B cell (primary cell): ENCODE measurements at places on chromosomes 2 and 18.

GRCh38 chr2:160068906-160069305 is 6.5 kb upstream of the PLA2R1 start:
- H3K36me3 ChIP-seq: no peaks in the 10 kb centered on the region
- no peaks in the 10 kb centered on the region for H3K4me1 ChIP-seq
- H3K27ac ChIP-seq: no peak overlapping the region

DNA sequence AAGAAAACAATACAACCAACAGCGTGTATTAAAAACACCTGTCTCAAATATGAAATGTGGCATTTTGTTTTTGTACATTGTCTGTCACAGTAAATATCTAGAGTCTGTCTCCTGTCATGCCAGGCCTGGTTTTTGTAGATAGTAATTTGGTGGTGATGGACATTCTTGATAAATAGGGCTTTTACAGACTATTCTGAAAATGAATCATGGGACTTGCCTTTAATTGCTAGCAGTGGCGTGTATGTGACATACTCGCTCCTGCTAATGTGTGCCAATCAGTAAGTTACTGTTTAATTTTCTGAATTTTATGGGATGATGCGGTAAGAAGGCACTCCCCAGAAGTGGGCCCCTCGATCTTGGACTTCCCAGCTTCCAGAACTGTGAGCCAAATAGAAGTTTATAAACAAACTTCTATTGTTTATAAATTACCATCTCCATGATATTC is 83.7 kb downstream of the TANC1 start:
- H3K27ac ChIP-seq: no peak overlapping the region
- no peaks in the 10 kb centered on the region for H3K36me3 ChIP-seq
- no peak for DNase-seq

GRCh38 chr2:157376041-157376440 is 50.4 kb upstream of the ERMN start:
- no peak overlapping the region for H3K27ac ChIP-seq
- H3K4me3 ChIP-seq: no peak overlapping the region
- H3K36me3 ChIP-seq: no peaks in the 10 kb centered on the region
- no peaks in the 10 kb centered on the region for H3K27me3 ChIP-seq

DNA sequence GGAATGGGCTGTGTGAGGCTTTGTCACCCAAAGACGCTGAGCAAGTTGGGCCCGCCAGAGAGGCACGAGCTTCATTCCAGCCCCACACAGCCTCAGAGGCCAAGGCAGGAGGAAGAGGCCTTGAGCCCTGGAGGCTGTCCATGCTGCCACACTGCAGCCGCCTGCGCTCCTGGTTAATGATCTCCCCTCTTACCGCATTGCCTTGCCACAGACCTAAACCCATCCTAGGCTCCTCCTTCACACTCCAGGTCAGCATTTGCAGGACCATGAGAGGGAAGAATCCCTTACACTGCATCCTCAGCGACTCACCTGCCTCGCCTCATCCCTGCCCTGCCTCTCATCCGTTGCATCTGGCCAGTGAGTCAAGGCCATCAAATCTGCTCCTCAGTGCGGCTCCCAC is 24.6 kb downstream of the KIF3C start:
- DNase-seq: no peak
- H3K36me3 ChIP-seq: no peaks in the 10 kb centered on the region
- no peak overlapping the region for H3K27ac ChIP-seq

GRCh38 chr2:147389218-147389617 is 455.6 kb upstream of the ACVR2A start:
- no peaks in the 10 kb centered on the region for H3K36me3 ChIP-seq
- H3K4me3 ChIP-seq: no peak overlapping the region
- no peak for DNase-seq
- no peaks in the 10 kb centered on the region for H3K27me3 ChIP-seq
- no peaks in the 10 kb centered on the region for H3K4me1 ChIP-seq

DNA sequence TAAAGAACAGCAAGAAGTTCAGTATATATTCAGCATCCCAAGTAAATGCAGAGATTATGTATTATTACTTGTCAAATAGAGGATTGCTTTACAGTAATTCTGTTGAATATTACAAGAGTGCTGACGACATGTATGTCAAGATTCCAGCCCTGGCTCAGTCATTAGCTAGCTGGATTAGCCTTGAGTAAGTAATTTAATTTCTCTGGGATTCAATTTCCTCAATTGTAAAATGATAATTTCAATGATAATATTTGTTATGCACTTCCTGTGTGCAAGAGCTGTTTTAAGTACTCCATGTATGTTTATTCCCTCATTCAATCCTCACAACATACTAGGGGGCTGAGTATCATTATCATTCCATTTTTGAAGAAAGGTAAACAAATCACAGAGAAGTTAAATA is 44.0 kb downstream of the TCF4 start:
- no peaks in the 10 kb centered on the region for H3K27me3 ChIP-seq
- H3K4me1 ChIP-seq: no peaks in the 10 kb centered on the region
- no peak overlapping the region for H3K4me3 ChIP-seq
- peaks cover 2% of the 10 kb centered on the region for H3K36me3 ChIP-seq
- DNase-seq: no peak

GRCh38 chr2:101753720-101754490 is 56.4 kb downstream of the MAP4K4 start:
- H3K4me1 ChIP-seq: peaks cover 79% of the 10 kb centered on the region
- peak overlapping the region; percentile 70 for H3K27ac ChIP-seq
- H3K4me3 ChIP-seq: no peak overlapping the region
- H3K27me3 ChIP-seq: no peaks in the 10 kb centered on the region

DNA sequence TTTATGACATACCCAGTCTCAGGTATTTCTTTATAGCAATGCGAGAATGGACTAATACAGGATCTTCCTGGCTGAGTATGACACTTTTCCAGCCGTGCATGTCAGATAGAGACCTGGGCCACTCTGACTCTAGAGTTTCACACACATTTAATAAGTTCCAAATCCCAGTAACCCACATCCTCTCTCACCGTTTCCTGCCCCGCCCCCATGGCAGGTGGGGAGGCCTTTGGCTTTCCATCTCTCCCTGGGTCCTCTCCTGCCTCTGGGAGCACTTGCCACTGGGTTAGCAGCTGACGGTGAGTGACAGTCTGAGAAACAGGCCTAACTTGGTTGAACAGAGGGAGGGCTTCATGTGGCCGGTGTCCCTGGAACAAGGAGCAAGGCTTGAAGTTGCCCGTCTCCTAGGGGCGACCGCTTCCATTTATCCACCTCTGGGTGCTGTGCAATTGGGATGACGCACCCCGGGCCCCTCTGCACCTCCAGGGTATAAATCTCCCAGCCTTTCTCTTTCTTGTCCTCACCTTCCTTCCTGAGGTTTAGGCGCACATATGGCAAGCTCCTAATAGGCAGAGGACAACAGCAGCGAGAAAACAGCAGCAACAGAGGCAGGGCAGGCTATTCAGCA is 152.7 kb upstream of the HDAC4 start:
- H3K27me3 ChIP-seq: peaks cover 4% of the 10 kb centered on the region
- no peak overlapping the region for H3K27ac ChIP-seq
- no peaks in the 10 kb centered on the region for H3K4me1 ChIP-seq
- no peak for DNase-seq

GRCh38 chr2:123035541-123035940 is 989.5 kb upstream of the CNTNAP5 start:
- no peaks in the 10 kb centered on the region for H3K27me3 ChIP-seq
- H3K36me3 ChIP-seq: no peaks in the 10 kb centered on the region
- H3K4me3 ChIP-seq: no peak overlapping the region
- no peak for DNase-seq

DNA sequence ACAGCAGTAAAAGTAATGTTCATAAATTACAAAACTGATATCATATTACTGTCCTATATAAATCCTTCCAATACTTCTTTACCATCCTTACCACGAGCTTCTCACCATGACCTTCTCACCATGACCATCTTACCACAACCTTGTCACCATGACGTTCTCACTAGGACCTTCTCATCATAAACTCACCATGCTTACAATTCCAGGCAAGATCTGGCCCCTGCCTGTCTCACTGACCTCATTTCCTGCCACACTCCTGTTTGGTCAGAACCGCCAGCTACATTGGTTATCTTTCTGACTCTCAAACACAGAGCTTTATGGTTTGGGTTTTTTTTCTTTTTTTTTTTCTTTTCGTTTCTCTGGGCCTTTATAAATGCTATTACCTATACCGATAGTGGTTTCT is 827.6 kb downstream of the RNF144A start:
- no peak overlapping the region for H3K27ac ChIP-seq
- H3K27me3 ChIP-seq: no peaks in the 10 kb centered on the region
- H3K4me1 ChIP-seq: no peaks in the 10 kb centered on the region
- H3K4me3 ChIP-seq: no peak overlapping the region
- no peak for DNase-seq

- peak; percentile 80 for DNase-seq
- H3K27ac ChIP-seq: peak overlapping the region; percentile 99
- peak overlapping the region; percentile 81 for H3K4me3 ChIP-seq
- H3K27me3 ChIP-seq: no peaks in the 10 kb centered on the region
These were observed 2.1 kb downstream of the SLC39A10 start for GRCh38 chr2:195659114-195659513.

GRCh38 chr2:57934659-57935058 is 111.9 kb upstream of the VRK2 start:
- no peak for DNase-seq
- no peak overlapping the region for H3K27ac ChIP-seq
- no peaks in the 10 kb centered on the region for H3K4me1 ChIP-seq

GRCh38 chr18:6328621-6329010 is 86.1 kb downstream of the L3MBTL4 start:
- DNase-seq: no peak
- peaks cover 3% of the 10 kb centered on the region for H3K36me3 ChIP-seq
- no peaks in the 10 kb centered on the region for H3K27me3 ChIP-seq
- no peaks in the 10 kb centered on the region for H3K4me1 ChIP-seq
- no peak overlapping the region for H3K27ac ChIP-seq

- H3K4me3 ChIP-seq: no peak overlapping the region
- no peaks in the 10 kb centered on the region for H3K27me3 ChIP-seq
- no peaks in the 10 kb centered on the region for H3K4me1 ChIP-seq
- no peaks in the 10 kb centered on the region for H3K36me3 ChIP-seq
These were observed 46.8 kb upstream of the ITPRID2 start for GRCh38 chr2:181844551-181845290.

GRCh38 chr2:233443511-233444183 is 89.4 kb downstream of the DGKD start:
- peak; percentile 85 for DNase-seq
- no peaks in the 10 kb centered on the region for H3K27me3 ChIP-seq
- no peak overlapping the region for H3K27ac ChIP-seq
- peaks cover 4% of the 10 kb centered on the region for H3K36me3 ChIP-seq
- H3K4me3 ChIP-seq: no peak overlapping the region

DNA sequence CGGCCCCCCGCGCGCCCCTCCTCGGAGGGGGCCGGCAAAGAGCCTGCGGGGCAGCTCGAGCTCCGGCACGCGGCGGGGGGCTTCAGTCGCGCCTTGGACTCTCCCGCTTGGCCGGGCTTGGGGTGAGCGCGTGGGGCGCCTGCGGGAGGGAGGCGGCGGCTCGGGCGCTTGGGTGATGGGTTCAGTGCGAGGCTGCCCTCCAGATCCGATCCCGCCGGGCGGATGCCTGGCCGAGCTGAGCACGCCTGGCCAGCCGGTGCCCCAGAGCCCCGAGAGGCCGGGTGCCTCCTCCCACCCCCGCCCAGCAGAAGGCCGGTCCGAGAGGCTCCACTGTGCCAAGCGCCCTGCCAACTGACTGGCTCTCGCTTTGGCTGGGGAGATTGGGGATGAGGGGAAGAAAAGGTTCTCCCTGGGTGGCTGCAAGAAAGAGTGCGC is 273 bp upstream of the NXPH2 start:
- no peak for DNase-seq
- H3K4me3 ChIP-seq: no peak overlapping the region
- H3K36me3 ChIP-seq: no peaks in the 10 kb centered on the region

GRCh38 chr2:234051374-234052070 is 1.0 kb downstream of the SPP2 start:
- H3K4me3 ChIP-seq: no peak overlapping the region
- H3K27me3 ChIP-seq: peaks cover 14% of the 10 kb centered on the region
- no peak overlapping the region for H3K27ac ChIP-seq
- H3K36me3 ChIP-seq: no peaks in the 10 kb centered on the region
- H3K4me1 ChIP-seq: no peaks in the 10 kb centered on the region

GRCh38 chr2:190679813-190680591 is 31.1 kb downstream of the NAB1 start:
- no peaks in the 10 kb centered on the region for H3K36me3 ChIP-seq
- DNase-seq: peak; percentile 72
- peak overlapping the region; percentile 37 for H3K27ac ChIP-seq
- peak overlapping the region; percentile 1 for H3K4me3 ChIP-seq

- no peak overlapping the region for H3K4me3 ChIP-seq
- H3K4me1 ChIP-seq: no peaks in the 10 kb centered on the region
- H3K36me3 ChIP-seq: peaks cover 4% of the 10 kb centered on the region
- H3K27me3 ChIP-seq: no peaks in the 10 kb centered on the region
- DNase-seq: no peak
These were observed 19.0 kb downstream of the NABP1 start for GRCh38 chr2:191696966-191697365.

DNA sequence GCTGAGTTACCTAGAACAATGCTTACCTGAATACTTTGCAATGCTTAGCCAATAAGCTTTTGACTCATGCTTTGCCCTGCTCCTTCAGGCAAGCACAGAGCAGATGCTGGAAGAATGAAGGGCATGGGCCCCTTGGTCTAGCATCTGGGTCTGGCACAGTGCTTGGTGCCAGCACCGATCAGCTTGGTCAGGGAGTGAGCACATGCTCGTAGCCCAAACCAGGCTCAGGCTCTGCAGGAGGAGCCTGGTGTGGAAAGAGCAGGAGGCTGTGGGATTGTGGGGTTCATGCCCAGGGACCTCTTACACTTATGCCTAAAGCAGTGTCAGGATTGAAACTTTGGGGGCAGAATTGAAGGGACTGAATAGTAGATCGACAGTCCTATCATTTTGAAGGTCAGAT is 283.7 kb upstream of the PXDN start:
- no peaks in the 10 kb centered on the region for H3K4me1 ChIP-seq
- H3K36me3 ChIP-seq: no peaks in the 10 kb centered on the region
- no peak for DNase-seq
- H3K27ac ChIP-seq: no peak overlapping the region
- H3K4me3 ChIP-seq: no peak overlapping the region

DNA sequence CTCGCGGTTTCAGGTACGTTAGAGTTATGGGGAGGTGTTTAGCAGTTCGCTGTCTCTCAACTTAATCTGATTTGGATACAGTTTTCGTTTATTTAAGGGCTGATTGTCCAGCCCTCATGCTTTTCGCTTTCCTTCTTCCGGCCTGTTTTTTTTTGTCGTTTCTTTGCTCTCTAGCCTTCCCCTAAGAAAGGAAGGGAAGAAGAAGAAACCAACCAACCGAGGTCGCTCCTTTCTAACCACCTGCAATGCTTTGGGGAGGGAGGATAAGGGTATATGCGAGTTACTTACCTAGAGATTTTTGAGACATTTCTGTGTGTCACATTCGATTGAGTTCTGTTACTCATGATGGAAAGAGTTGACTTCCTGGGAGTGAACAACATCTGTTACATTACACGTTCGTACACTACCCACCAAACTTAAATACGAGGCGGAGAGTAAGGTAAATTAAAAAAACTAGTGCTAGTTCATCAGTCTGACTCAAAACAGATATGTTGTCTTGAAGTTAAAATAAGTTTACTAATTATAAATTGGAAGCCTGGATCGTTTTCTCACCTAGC is 918 bp downstream of the EIF5B start:
- peak overlapping the region; percentile 93 for H3K27ac ChIP-seq
- H3K4me3 ChIP-seq: peak overlapping the region; percentile 78
- H3K27me3 ChIP-seq: no peaks in the 10 kb centered on the region
- H3K4me1 ChIP-seq: peaks cover 31% of the 10 kb centered on the region
- DNase-seq: no peak
- no peaks in the 10 kb centered on the region for H3K36me3 ChIP-seq

GRCh38 chr2:56613920-56614319 is 430.1 kb downstream of the CCDC85A start:
- no peak overlapping the region for H3K4me3 ChIP-seq
- no peaks in the 10 kb centered on the region for H3K27me3 ChIP-seq
- DNase-seq: no peak
- H3K4me1 ChIP-seq: no peaks in the 10 kb centered on the region

GRCh38 chr18:12606592-12607315 is 51.2 kb downstream of the SPIRE1 start:
- H3K27ac ChIP-seq: no peak overlapping the region
- H3K27me3 ChIP-seq: no peaks in the 10 kb centered on the region
- H3K36me3 ChIP-seq: no peaks in the 10 kb centered on the region
- no peaks in the 10 kb centered on the region for H3K4me1 ChIP-seq
